ENCODE measurements at places on chromosomes 6 and 20.

- no peak for DNase-seq
Observed at GRCh38 chr20:19660808-19661378, 97.2 kb upstream of the RIN2 start.

- no peak for DNase-seq
Observed at GRCh38 chr6:1044040-1044836, 267.7 kb upstream of the FOXQ1 start.

DNA sequence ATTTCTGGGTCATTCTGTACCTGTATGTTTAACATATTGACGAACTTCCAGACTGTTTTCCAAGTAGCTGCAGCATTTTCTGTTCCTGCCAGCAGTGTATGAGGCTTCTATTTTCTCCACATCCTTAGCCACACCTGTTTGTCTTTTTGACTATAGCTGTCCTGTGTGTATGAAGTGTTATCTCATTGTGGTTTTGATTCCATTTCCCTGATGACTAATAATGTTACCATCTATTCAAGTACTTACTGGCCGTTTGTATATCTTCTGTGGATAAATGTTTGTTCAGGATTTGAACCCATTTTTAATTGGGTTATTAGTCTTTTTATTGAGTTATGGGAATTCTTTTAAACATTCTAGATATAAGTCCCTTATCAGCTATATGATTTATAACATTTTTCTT is 95.2 kb downstream of the JAG1 start:
- DNase-seq = no peak

- DNase-seq = no peak
Observed at GRCh38 chr6:71053475-71053874, 96.6 kb upstream of the B3GAT2 start.

GRCh38 chr6:44339301-44339700 is 3.1 kb upstream of the SPATS1 start:
- DNase-seq = no peak

DNA sequence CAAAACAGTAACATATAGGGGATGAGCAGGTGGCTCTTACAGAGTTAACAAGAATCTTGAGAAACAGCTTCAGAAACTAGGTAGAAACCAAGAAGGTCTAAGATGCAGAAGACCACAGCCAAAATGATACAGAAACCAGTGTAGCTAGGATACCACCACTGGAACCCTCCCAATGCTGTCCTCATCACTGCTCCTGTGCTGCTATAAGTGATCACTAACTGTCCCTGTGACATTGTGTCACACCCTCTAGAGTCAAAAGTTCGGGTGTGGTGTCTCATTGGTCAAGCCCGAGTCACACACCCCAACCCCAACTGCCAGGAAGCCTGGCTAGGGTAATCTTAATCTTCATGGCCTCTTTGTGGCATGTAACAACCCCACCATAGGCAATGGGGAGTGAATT is 153.1 kb downstream of the RCAN2 start:
- DNase-seq = no peak

DNA sequence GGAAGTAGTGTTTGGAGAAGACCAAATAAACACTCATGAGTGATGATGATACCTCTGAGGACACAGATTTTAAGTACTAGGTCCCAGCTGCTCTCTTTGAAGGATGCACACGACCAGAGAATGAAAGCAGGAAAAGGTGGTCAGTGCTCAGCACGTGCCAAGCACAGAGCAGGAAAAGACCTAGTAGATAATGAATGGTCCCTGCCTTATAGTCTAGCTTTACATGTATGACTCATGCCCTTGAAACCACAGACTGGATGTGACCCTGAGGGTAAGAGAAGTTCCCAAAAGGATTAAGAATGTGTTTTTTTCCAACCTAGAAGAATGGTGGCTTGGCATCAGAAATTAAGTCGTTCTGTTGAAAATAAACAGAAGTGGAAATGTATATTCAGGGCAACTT is 2.8 kb upstream of the MC3R start:
- no peak for DNase-seq

DNA sequence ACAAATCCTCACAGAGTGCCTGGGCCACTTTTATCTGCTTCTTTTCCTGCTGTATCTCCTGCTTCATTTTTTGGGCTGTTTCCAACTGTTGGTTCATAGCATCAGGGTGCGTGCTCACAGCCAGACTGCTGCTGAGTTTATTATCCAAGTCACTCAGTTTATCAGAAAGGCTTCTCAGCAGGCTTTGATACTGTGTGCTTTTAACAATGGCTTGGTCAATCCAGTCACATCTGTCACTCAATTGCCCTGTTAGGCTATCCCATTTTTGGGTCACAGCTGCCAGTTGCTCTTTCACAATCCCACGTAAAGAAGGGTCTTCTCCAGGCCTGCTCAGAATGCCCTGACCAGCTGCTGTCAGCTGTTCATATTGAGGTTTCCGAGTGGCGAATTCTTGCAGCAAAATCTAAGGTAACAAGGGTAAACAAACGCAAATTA is 87.2 kb downstream of the DST start:
- DNase-seq = no peak
